ENCODE measurements at places on chromosomes 7 and 10. TPM values are rescaled to one million over a fixed set of nuclear protein-coding genes. Genes with fewer than 3 reads are reported as not detected.
A peak's percentile ranks its signal among the peaks of the same experiment; 100 is the strongest.

GRCh38 chr7:44387389-44387788 lies 62.0 kb upstream of the CAMK2B start:
- DNase-seq, result no peak

DNA sequence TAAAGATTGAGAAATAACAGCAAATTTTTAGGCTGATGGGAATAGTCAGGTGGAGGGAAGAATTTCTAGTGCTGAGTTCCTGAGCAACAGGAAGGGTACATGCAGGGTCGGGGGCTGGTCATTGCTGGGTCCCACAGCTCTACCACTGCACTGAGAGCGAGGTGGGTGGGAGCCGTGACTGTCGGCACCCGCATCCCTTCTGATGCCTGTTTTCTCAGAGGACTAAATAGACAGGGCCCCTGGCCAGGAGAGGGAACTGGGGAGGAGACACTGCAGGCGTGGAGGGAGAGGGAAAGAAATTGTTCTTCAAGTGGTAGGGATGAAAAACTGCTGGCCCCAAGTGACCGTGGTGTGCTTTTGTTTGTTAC lies 7.3 kb downstream of the GTPBP4 start:
- DNase-seq, result no peak

- no peak for DNase-seq
These were observed 156.7 kb upstream of the NPVF start for GRCh38 chr7:25384788-25385505.

DNA sequence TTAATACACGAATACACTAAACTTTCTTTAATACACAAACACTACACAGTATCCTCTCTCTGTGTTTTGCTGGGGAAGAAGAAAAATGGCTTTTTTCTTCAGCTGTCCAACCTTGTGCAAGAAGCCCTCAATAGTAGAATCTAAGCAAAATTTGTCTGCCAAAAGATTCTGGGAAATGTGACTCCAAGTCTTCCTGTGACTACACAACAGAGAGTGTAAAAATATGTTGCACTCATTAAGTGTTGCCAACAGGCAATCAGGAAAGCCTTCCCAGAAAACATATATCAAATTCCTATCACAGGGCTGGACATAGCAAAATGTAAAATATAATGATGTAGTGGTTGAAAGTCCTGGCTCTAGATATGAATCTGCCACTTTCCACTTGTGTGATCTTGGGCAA lies 825.1 kb upstream of the ZWINT start:
- DNase-seq, result no peak

DNA sequence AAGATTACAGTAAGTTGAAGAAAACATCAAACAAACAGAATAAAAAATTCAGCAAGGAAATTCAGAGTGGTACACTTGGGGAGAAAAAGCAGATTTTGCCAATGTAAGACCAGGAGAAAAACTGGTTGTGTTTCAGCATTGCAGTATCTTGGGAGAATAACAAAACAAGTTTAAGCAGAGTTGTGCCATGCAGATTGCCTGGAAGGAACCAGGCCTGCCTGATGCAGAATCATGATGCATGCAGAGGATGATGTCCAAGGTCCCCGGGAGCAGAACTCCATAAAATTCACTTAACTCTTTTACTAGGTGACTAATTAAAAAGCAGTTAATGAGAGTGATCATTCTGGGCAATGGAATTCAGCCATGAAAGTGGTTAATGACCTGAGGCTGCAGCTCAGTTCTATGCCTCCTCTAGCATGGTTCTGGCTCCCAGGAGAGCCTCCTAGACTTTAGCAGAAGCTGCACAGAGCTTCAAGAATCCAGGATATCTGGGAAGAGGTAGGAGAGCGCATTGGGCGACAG lies 379.7 kb upstream of the C7orf33 start:
- no peak for DNase-seq

- DNase-seq, result no peak
These were observed 71.9 kb downstream of the POT1 start for GRCh38 chr7:124857672-124858235.

GRCh38 chr7:105703207-105703930 lies 122.1 kb upstream of the EFCAB10 start:
- DNase-seq, result no peak

- DNase-seq, result no peak
These were observed 1209.8 kb downstream of the REEP3 start for GRCh38 chr10:64731016-64731415.

- DNase-seq, result no peak
These were observed 18.9 kb downstream of the GBX1 start for GRCh38 chr7:151148319-151149259.

DNA sequence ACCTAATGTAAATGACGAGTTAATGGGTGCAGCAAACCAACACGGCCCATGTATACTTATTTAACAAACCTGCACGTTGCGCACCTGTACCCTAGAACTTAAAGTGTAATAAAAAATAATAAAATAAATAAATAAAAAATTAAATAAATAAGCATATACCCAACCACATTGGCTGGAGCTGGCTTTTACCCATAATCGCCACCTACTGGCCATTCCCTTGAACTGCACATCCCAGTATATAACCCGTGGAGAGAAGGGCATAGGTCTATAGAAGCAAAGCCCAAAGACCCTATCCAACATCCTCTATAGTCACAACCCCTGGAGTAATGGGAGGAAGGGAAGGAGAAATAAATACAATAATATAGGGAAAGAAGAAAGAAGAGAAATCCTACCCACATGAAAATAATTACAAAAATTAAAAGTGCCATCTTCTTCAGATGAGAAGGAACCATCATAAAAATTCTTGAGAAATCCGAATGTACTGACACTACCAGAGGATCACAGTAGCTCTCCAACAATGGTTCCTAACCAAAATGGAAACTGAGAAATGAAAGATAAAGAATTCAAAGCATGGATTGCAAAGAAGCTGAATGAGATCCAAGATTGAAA lies 65.6 kb downstream of the TWIST1 start:
- DNase-seq, result peak; percentile 61

GRCh38 chr7:10412422-10413019 lies 561.2 kb upstream of the PHF14 start:
- DNase-seq, result peak; percentile 43

GRCh38 chr7:111238886-111239285 lies 148.0 kb downstream of the LRRN3 start:
- DNase-seq, result peak; percentile 52

DNA sequence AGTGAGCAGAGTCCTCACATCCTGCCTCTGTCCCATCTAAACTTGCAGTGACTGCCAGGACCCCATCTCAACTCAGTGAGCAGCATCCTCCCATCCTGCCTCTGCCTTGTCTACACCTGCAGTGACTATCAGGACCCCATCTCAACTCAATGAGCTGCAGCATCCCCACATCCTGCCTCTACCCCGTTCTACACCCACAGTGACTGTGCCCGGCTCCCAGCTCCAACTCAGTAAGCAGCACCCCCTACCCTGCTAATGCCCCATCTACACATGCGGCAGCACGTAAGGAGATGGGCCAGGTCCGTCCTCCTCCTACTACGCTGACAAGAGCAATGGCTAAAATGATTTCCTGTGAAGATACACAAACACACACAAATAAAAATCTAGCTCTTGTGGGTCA lies 65.5 kb downstream of the TNS3 start:
- no peak for DNase-seq

- peak; percentile 40 for DNase-seq
These were observed 23.0 kb upstream of the GRID1 start for GRCh38 chr10:86389441-86390193.

GRCh38 chr10:77943121-77943901 lies 16.8 kb upstream of the DLG5 start:
- peak; percentile 81 for DNase-seq

DNA sequence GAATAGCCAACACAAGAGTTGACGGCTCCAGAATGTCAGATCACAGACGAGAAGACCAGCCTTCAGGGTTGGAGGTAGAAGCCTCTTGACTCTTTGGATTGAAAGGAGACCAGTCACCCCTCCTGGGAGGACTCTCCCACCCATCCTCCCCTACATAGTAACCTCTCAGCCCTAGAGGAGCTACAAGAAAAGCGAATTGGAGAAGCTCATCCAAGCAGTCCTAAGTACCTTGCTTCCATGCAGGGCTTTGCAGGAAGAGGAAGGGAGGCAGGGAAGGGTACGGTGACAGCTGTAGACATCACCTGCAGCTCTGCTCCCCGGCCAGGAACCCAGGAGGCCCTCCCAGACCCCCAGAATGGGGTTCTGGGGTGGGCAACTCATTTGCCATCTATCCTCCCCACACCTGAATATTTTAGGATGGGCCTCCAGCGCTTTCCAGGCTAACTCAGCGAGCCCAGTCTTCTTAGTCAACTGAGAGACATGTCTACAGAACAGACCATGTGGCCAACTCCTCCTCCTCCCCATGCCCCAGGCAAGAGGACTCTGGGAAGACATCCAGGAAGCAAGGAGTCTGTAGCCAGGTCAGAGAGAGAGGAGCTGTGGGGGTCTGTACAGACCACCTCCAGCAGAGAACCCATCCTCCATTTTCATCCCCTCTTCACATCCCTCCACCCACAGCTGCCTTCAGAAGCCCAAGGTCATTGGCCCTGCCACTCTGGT lies 55.6 kb upstream of the LBX1 start:
- DNase-seq, result no peak

GRCh38 chr10:119189811-119190282 lies 11.2 kb upstream of the PRDX3 start:
- DNase-seq, result peak; percentile 66

DNA sequence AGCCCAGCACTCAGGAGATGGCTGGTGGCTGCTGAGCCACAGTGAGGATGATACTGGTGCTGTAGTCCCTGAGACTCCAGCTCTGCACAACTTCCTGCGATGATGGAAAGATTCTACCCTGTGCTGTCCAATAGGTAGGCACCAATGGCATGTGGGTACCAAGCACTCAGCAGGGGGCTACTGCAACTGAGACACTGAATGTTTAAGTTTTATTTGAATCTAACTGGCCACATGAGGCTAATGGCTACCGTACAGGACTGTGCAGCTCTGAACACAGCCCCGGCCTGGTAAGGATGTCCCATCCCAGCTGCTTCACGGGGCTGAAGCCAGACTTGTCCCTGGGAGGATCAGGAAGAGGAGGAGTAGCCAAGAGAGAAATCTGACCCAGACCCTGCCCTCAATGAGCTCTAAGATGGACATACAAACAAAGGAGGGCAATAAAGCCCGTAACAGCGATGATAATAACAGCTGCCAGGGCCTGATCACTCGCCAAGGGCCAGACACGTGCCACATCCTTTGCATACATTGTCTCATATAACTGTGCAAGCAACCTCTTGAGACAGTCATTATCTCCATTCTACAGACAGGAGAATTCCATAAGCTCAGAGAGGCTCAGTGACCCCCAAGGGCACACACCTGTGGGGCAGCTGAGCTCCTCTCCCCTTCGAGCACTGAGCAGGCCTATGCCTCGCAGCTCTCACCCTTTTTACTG lies 3.8 kb downstream of the GPRIN2 start:
- DNase-seq, result no peak

DNA sequence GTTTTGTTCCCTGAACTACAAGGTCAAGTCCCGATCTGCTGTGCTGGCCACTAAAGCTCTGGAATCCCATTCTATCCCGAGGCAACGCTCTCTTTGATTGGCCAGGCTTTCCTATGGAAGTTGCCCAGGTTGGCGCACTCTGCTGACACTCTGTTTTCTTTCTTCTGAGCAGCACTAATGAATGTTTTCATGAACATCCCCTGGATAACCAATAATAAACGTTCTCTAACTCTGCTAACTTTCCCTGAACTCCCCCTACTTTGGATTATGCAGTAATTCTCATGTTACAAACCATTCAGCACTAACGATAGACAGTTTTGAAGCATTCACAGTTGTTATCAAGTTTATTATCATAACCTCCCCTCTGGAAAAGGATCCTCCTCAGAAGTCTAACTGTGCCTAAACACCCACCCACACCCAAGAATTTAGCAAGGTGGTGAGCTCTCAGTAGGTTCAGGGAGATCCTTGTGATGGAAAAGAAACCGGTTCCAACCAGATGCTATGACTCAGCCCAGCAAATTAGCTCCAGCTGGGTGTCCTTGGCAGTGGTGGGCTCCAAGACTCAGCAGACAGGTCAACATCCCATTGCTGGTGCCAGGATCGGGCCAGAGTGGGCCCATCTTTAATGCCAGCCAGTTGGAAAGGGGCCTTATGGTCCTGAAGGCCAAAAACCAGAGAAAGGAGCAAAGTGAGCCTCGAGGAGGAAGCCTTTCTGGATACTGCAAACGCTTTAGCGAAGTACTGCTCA lies 68.4 kb downstream of the CREB3L2 start:
- DNase-seq, result peak; percentile 57

DNA sequence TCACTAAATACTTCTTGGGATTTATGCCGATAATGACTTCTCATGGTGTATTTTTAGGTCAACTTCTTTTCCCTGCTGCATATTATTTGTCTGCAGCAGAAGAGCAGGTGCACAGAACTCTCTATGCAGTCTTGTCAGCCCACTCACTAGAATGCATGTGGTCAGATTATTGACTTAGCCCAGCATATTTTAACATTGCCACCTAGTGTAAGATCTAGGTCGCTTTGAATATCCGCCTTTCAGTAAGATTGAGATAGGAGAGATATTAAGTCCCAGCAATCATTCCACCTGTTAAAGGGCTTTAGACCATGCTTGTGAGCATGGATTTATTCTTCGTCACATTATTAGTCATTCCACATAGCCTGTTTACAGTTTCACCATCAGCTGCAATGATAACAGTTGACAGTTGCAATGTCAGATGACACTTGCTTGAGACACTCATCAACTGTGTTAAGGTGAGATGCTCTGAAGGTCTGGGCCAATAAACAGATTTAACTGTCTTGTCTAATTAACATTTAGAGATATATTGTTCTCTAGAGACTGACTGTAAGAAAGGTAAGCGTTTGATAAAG lies 491.7 kb downstream of the ARL4A start:
- DNase-seq, result peak; percentile 75

DNA sequence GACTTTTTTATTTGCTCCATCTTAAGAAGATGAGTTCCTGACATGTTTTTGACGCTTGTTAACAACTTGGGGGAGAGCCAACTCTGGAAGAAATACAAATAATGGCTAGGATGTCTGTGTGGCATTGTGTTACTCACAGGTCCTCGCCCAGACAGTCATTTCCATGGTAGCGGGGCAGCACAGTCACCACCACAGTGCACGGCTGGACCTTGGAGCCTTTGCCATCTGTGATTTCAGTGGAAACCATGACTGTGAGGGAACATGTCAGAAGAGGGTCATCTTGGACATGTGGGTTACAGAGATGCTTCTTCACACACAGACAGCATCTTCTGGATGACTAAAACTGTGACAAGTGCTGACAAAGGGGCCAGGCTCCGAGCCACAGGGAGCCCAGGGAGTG lies 74.5 kb downstream of the PKD1L1 start:
- no peak for DNase-seq

FAM237B gene
- not detected for total RNA-seq

MSMB gene
- not detected for total RNA-seq

LIPN gene
- total RNA-seq, result not detected

ACSL5 gene
- 56.2 TPM for total RNA-seq

INSYN2A gene
- total RNA-seq, result not detected

PIK3CG gene
- 3.5 TPM for total RNA-seq

DKK1 gene
- 15.7 TPM for total RNA-seq

SEC31B gene
- total RNA-seq, result 2.0 TPM

GATA3 gene
- total RNA-seq, result under 0.01 TPM

BUD31 gene
- total RNA-seq, result 73.0 TPM

ETV1 gene
- total RNA-seq, result 5.0 TPM

SORBS1 gene
- 1.1 TPM for total RNA-seq

LIPM gene
- not detected for total RNA-seq

SLC13A1 gene
- total RNA-seq, result not detected

NFE2L3 gene
- 10.3 TPM for total RNA-seq

SPDYE6 gene
- not detected for total RNA-seq

RPEL1 gene
- total RNA-seq, result 0.20 TPM

RP9 gene
- total RNA-seq, result 7.6 TPM

VSTM2A gene
- total RNA-seq, result not detected

Data from lung microvascular endothelial cell (primary cell).